ENCODE measurements at places on chromosomes 12 and 14. TPM values are rescaled to one million over a fixed set of nuclear protein-coding genes. Genes with fewer than 3 reads are reported as not detected.

DNA sequence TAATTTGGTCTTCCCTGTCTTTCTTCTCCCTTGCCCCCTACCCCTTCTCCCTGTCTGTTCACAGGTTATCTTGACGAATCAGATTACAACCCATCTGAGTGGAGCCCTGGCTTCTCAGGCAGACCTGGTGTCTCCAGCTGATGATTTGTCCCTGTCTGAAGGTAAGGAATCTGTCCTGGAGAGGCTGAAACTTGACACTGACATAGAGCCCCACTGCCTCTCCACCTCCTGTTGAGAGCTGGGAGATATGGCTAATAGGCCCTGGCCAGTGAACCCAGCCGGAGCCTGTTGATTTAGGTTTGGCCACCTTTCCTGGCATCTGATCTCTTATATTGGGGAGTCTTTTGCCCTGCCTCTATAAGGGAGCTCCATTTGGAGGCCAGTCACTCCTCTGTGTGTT is 472.2 kb downstream of the RAD51B start:
- H3K27me3 ChIP-seq, result no peaks in the 10 kb centered on the region
- H3K27ac ChIP-seq, result peak overlapping the region; percentile 40

GRCh38 chr12:209246-209645 is 4.7 kb downstream of the SLC6A12 start:
- H3K27ac ChIP-seq, result no peak overlapping the region
- H3K4me3 ChIP-seq, result no peak overlapping the region
- no peaks in the 10 kb centered on the region for H3K36me3 ChIP-seq
- no peak for DNase-seq

- no peaks in the 10 kb centered on the region for H3K4me1 ChIP-seq
- DNase-seq, result no peak
- no peak overlapping the region for H3K27ac ChIP-seq
- no peak overlapping the region for H3K4me3 ChIP-seq
- H3K36me3 ChIP-seq, result no peaks in the 10 kb centered on the region
Measured at GRCh38 chr14:95348395-95349080, 28.8 kb upstream of the CLMN start.

DNA sequence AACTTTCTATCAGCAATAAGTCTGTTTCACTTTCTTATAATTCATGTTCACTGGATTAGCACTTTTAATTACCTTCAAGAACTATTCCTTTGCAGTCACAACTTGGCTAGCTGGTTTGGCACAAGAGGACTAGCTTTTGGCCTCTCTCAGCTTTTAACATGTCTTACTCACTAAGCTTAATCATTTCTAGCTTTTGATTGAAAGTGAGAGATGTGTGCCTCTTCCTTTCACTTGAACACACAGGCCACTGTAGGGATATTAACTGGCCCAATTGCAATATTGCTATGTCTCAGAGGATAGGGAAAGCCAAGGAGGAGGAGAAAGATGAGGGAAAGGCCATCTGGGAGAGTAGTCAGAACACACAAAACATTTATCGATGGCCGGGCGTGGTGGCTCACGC is 92.7 kb downstream of the PRICKLE1 start:
- no peaks in the 10 kb centered on the region for H3K27me3 ChIP-seq
- DNase-seq, result no peak
- no peaks in the 10 kb centered on the region for H3K36me3 ChIP-seq
- H3K27ac ChIP-seq, result no peak overlapping the region
- H3K4me1 ChIP-seq, result no peaks in the 10 kb centered on the region
- no peak overlapping the region for H3K4me3 ChIP-seq

DNA sequence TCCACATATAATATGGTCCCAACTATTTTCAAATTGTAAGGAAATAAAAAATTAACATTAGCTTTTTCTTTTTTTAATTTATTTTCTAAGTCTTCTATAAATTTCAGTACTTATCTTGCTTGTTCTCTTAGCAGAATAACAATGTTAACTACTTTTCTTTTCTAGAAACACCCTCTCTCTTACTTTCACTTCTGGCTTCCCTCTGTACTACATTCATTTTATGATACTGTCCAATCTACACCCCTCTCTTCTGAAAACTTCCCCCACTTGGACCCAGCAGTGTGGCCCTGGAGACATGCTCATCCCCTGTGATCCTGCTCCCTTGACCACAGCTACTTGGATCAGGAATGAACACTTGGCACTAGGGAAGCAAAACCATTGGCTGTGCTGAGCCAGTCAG is 15.7 kb downstream of the SGPP1 start:
- H3K27me3 ChIP-seq, result no peaks in the 10 kb centered on the region
- peaks cover 10% of the 10 kb centered on the region for H3K36me3 ChIP-seq
- no peak overlapping the region for H3K27ac ChIP-seq

DNA sequence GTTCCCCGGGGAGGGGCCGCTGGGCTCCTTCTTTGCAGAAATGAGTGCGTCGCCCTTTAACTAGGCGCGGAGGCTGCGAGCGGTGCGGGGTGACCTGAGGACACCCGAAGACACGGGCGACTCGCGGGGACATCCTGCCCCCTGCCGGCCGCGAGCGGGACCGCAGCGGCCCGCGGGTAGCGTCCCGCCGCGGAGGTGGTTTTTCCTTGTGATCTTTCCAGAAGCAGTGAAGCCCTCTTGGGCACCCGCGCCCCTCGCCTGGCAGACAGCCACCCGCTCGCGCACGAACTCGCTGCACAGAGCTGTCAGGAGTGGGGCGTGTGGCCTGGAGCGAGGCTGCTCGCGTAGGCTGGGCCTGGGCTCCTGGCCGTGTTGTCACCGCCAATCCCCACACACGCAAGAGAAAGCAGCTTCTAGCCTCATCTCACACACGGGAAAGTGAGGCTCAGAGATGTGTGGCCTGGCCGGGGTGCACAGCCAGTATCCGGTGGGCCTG is 67.2 kb downstream of the DIO3 start:
- H3K4me1 ChIP-seq, result peaks cover 3% of the 10 kb centered on the region
- H3K27me3 ChIP-seq, result no peaks in the 10 kb centered on the region

DNA sequence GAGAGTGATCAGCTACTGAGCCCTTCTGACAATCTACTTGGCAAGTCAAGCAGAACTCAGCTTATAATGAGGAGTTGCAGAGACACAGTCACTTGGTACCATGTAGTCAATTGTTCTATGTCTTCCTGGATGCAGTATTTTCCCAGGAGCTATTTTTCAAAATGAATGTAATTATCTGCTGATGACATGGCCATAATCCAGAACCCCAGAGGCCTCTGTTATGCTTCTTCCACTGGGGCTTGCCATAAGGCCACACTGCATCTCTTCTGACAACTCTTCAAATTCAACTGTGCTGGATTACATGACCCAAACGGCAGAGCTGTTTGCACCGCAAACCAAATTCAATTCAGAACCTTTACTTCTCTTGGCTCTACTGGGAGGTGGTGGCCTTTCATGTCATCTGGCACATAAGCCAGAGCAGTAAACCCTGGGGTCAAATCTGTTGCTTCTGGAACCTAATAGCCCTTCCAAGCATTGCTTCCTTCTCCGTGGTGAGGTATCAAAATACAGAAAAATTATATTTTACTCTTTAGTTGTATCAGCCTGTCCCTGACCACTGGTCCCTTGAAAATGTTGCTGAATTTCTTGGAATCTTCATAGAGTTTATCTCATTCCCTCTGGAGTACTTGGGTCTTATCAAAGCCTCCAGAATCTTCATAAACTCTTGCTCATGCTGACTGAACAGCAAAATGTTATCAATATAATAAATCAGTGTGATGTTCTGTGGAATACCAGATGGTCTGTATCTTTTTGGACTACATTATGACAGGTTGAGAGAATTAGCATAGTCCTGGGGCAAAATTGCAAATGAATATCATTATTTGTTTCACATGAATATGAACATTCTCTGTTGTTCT is 79.4 kb upstream of the DCN start:
- H3K27me3 ChIP-seq, result no peaks in the 10 kb centered on the region
- no peak overlapping the region for H3K4me3 ChIP-seq
- no peak overlapping the region for H3K27ac ChIP-seq
- H3K36me3 ChIP-seq, result no peaks in the 10 kb centered on the region
- DNase-seq, result no peak

DNA sequence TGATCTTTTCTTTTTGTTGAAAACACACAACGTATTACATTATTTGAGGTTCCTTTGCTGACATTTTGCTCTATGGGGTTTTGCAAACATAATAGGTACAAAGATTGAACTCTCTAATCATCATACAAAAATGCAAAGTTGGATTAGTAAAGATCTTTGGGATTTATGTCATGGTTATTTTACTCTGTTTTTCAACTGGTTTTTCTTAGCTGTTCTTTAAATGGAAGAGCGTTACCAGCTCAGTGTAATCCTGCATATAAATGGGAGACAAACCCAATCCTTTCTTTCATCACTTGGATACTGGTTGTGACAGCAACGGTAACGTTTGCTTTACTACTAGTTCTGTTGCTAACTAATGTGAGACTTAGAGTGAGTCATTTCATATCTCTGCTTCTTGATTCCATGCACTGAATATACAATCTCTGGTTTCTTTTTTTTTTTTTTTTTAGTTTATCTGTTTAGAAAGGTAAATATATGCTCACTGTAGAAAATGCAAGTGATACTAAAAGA is 104.9 kb upstream of the NOVA1 start:
- no peak overlapping the region for H3K4me3 ChIP-seq
- no peaks in the 10 kb centered on the region for H3K27me3 ChIP-seq
- no peaks in the 10 kb centered on the region for H3K4me1 ChIP-seq
- no peak for DNase-seq
- no peaks in the 10 kb centered on the region for H3K36me3 ChIP-seq
- no peak overlapping the region for H3K27ac ChIP-seq

L2HGDH gene
- total RNA-seq, result 29.7 TPM

DNA sequence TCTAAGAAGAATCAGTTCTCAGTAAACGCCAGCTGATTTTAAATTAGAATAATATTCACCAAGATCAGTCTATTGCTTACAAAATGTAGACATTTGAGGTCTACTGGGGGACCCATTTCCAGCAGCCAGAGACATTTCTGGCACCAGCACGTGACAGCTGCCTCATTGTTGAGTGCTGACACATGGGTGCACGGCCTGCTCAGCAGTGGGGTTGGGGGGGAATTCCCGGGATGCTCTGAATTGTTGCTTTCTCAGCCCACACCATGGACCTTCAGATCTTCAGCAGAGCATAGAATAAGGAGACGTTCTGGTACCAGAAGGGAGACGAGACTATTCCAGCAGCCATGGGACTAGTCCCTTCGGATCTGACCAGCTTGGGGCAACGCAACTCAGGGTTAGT is 18.3 kb downstream of the PLEKHG7 start:
- H3K36me3 ChIP-seq, result no peaks in the 10 kb centered on the region
- H3K4me3 ChIP-seq, result no peak overlapping the region
- no peaks in the 10 kb centered on the region for H3K27me3 ChIP-seq
- no peaks in the 10 kb centered on the region for H3K4me1 ChIP-seq
- no peak overlapping the region for H3K27ac ChIP-seq

LTBP2 gene
- total RNA-seq, result 10.7 TPM

DNA sequence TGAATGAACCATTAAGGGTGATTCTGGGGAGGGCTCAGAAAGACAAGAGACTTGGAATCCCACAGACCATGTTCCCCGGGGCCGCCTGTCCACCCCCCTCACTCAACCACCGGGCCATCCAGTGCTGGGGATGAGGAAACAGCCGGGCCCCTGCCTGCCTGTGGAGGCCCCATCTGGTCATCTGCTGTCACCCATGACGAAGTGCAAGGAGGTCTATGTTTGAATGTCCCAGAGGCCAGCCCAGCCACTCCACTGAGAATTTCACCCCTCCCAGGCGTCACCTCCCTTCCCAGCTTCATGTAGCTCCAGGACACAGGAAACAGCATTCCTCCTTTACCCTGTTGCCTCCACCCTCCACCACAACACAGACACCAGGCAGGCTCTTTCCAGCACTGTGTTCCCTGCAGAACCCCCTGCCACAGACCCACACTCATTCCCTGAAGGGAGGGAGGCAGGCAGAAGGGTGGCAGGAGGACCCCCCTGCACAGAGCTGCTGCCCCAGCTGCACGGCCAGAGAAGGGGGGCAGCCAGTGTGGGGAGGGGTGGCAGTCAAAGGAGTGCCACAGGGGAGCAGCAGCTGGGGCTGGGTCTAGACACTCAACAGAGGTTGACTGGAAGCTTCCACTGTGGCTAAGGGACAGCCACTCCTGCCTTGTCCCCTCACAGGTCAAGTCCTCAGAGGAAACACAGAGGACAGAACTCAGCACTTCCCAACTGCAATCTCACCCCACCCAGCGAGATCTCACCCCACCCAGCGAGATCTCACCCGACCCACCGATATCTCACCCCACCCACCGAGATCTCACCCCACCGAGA is 50.3 kb upstream of the PPP2R5C start:
- no peaks in the 10 kb centered on the region for H3K27me3 ChIP-seq
- DNase-seq, result peak; percentile 14
- peaks cover 17% of the 10 kb centered on the region for H3K4me1 ChIP-seq
- no peaks in the 10 kb centered on the region for H3K36me3 ChIP-seq
- no peak overlapping the region for H3K27ac ChIP-seq

BDKRB1 gene
- 3.4 TPM for total RNA-seq

DNA sequence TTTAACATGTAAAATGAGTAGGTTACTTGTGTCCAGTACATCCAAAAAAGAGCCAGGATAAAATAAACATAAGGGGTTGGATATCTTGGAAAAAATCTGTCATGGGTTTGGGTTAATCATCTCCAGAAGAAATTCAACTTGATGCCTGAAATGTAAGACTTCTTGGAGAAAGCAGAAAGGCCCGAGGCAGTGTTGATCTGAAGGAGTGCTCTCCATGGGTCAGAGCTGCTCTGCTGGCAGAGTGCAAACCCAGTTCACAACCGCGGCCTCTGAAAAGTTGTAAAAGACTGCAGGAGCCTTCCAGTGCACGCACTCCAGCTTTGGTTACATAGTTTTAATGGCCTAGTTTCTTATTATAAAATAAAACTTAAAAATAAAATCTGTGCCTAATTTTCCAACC is 97.3 kb upstream of the ALX1 start:
- H3K4me1 ChIP-seq, result no peaks in the 10 kb centered on the region
- H3K36me3 ChIP-seq, result no peaks in the 10 kb centered on the region
- H3K4me3 ChIP-seq, result no peak overlapping the region

DNA sequence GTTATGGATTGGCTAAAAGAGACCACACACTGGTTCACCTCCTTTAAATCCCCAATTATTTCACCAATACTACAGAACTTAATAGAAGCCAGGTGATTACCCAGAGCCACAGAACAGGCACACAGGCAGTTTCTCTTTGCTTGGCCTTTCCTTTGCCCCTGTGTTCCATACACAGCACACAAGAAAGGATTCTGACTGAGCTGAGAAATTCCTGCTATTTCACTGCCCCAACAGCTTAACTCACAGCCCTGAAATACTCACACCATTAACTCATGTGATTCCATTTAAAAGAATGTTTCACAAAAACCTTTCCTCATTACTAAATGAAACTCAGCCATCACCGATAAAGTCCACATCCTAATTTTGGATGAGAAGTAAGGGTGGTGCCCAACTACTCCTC is 133.6 kb downstream of the MED13L start:
- no peaks in the 10 kb centered on the region for H3K36me3 ChIP-seq
- no peaks in the 10 kb centered on the region for H3K27me3 ChIP-seq
- H3K4me1 ChIP-seq, result no peaks in the 10 kb centered on the region
- H3K4me3 ChIP-seq, result no peak overlapping the region

CFAP251 gene
- total RNA-seq, result not detected

P3H3 gene
- 12.3 TPM for total RNA-seq

GRCh38 chr12:76259106-76259505 is 89.1 kb downstream of the BBS10 start:
- DNase-seq, result no peak
- no peak overlapping the region for H3K4me3 ChIP-seq
- no peaks in the 10 kb centered on the region for H3K4me1 ChIP-seq
- H3K27me3 ChIP-seq, result no peaks in the 10 kb centered on the region
- no peaks in the 10 kb centered on the region for H3K36me3 ChIP-seq
